ENCODE measurements at places on chromosomes 1 and 21.

GRCh38 chr1:17877316-17877715 lies 122.2 kb downstream of the ACTL8 start:
- DNase-seq: no peak

- DNase-seq: no peak
Observed at GRCh38 chr1:68497358-68497698, 446 bp upstream of the DEPDC1 start.

- no peak for DNase-seq
Observed at GRCh38 chr1:192735298-192735915, 73.4 kb upstream of the RGS2 start.

- no peak for DNase-seq
Observed at GRCh38 chr1:172185211-172185610, 235.3 kb upstream of the C1orf105 start.

GRCh38 chr1:199123615-199124014 lies 484.8 kb downstream of the PTPRC start:
- no peak for DNase-seq

Measured in NCI-H748 treated with DMSO at 0.1 percent for 48 hours (cell line).